ENCODE measurements at places on chromosomes 2 and 18. TPM values are rescaled to one million over a fixed set of nuclear protein-coding genes. Genes with fewer than 3 reads are reported as not detected.
A peak's percentile ranks its signal among the peaks of the same experiment; 100 is the strongest.

DNA sequence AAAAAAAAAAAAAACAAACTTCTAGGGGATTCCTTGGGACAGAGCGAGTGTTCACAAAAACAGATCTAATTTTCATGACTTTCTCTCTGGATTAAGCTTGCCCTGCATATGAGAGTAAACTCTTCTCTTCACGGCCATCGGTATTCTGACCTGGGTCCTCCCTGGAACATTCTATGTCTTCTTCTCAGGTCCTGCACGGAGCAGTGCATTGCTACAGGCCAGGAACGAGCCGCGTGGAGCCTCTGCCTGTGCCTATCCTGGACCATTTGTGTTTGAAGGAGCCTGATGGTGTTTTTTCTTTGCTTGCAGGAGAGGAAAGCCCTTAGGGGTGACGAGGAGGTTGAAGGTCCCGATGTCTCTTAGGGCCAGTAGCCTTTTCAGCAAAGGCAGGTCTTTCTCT is 1.8 kb upstream of the OXER1 start:
- H3K27ac ChIP-seq: no peak overlapping the region
- H3K4me3 ChIP-seq: no peak overlapping the region
- H3K4me1 ChIP-seq: no peaks in the 10 kb centered on the region

- no peaks in the 10 kb centered on the region for H3K36me3 ChIP-seq
- no peak overlapping the region for H3K27ac ChIP-seq
- H3K4me1 ChIP-seq: no peaks in the 10 kb centered on the region
- DNase-seq: no peak
Observed at GRCh38 chr2:201840726-201841125, 34.4 kb downstream of the CDK15 start.

The SERPINE2 gene
- 14.5 TPM for total RNA-seq

GRCh38 chr18:71431171-71431570 is 1113.0 kb downstream of the CBLN2 start:
- H3K27me3 ChIP-seq: no peaks in the 10 kb centered on the region
- no peak for DNase-seq
- no peak overlapping the region for H3K4me3 ChIP-seq
- no peaks in the 10 kb centered on the region for H3K4me1 ChIP-seq
- H3K36me3 ChIP-seq: no peaks in the 10 kb centered on the region
- H3K27ac ChIP-seq: no peak overlapping the region

GRCh38 chr2:197259470-197259999 is 51.0 kb downstream of the ANKRD44 start:
- no peak for DNase-seq
- H3K27ac ChIP-seq: peak overlapping the region; percentile 90
- H3K27me3 ChIP-seq: no peaks in the 10 kb centered on the region
- H3K4me3 ChIP-seq: no peak overlapping the region
- peaks cover 60% of the 10 kb centered on the region for H3K4me1 ChIP-seq
- peaks cover 13% of the 10 kb centered on the region for H3K36me3 ChIP-seq

The ARHGAP28 gene
- total RNA-seq: not detected

Data from Karpas-422 (cell line).